ENCODE measurements at places on chromosomes 7 and 10.

- DNase-seq: no peak
Measured at GRCh38 chr10:30412901-30413300, 21.1 kb upstream of the MAP3K8 start.

GRCh38 chr10:93875032-93875358 lies 18.8 kb upstream of the SLC35G1 start:
- DNase-seq: no peak

DNA sequence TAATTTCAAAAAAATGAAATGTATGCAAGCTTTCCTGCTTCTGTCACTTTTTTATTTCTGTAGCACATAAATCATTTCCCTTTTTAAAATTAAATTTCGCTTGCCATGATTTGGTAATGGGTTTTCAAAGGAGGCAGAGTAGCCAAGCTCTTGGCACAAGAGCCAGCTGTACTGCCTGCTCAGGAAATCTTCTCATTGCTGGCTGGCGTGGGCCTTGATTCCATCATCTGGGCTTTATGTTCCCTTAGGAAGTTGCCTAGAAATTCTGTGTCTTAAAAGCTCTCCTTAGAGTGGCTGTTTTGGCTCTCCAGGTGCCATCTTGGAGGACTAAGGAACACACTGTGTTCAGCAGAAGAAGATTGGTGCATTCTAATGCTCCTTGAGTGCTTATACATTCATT lies 107.4 kb downstream of the ARID5B start:
- no peak for DNase-seq

DNA sequence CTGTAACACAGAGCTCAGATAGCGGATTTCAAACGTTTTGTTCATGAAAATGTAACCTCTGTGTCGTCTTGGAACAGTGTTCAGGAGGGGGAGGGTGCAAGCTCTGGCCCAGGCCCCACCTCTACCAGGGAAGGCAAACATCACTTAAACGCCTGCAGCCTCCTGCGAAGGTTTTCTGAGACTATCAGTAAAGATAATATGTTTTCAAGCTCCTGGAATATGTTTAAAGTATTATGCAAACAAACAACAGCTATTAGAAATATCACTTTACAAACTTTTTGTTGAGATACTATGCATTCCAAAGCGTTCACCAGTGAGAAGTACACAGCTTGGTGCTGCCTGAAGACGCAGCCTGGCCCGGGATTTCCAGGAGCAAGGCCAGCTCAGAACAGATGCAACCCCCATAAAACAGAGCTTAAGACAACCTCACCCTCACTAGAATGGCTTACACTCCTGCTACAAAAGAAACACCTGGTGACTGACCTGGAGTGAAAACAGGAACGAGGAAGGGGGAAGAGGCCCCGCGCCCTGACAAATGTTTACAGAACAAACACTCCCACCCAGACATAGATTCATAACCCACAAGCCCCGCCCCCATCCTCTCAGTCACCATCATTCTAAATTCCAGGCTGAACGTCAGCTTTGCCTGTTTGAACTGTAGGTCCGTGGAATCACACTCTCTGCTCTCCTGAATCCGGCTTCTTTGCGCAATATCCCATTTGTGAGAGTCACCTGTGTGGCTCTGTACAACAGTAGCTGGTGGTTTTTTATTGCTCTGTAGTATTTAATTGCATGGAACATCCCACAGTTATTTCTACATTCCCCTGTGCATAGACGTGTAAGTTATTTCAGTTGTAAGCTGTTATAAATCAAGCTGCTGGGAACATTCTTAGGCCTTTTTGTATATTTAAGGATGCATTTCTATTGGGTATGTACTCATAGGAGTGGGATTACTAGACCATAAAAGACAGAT lies 155.0 kb downstream of the PTPRN2 start:
- DNase-seq: peak; percentile 96

DNA sequence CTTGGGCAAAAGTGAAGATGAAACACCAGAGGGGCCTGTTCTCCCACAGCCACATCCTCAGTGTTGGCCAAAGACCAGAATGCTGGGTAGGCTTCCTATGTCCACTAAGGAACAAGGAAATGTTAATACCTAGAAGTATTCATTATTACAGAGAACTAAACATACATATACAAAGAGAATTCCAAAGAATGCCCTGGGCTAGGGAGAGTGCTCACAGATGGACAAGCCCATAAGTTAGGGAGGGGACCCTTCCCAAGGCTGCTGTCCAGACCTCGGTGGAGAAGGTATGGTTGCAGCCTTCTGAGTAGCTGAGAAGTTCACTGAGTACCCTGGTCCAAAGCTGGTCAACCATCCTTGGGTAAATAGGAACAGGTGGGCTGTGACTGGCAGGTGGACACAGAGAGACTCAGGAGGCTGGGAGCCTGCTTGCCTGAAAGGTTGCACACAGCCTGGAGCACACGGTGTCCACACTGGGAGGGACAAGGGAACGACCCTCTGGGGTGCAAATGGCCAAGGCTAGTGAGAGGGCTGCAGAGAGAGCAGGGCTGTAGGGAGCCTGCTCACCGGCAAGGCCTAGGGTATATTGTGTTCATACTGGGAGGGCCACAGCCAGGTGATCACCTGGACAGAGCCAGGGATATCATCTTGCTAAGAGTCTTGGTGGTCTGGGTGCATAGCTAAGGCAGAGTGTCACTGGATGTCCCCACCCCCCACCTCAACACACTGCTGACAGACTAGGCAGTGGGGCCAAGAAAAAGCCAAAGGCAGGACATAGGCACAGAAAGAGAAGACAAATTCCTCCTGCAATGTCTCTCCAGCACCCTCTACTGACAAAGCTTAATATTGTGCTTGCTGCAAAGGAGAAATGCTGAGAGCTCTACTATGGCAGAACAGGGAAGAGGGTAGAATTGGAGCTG lies 40.3 kb downstream of the CPVL start:
- DNase-seq: peak; percentile 79

GRCh38 chr10:58239561-58240169 lies 28.0 kb downstream of the IPMK start:
- DNase-seq: no peak

- DNase-seq: no peak
Measured at GRCh38 chr10:118841881-118842605, 87.3 kb upstream of the CACUL1 start.

DNA sequence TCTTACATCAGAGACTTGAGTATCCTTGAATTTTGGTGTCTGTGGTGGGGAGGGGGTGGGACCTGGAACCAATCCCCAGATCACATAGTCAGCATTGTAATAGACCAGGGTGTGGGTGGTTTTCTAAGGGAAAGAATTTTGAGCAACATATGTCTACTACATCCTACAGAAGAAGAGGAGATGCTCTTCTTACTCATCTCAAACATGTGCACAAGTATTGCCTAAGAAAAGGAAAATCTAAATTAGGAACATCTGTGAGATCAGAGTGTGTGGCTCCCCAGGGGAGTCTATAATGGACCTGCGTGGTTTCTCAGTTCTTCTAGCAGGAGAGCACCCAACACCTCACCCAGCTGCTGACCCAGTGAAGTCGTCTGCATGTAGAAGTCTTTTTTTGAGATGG lies 148.8 kb downstream of the CCDC3 start:
- DNase-seq: no peak

DNA sequence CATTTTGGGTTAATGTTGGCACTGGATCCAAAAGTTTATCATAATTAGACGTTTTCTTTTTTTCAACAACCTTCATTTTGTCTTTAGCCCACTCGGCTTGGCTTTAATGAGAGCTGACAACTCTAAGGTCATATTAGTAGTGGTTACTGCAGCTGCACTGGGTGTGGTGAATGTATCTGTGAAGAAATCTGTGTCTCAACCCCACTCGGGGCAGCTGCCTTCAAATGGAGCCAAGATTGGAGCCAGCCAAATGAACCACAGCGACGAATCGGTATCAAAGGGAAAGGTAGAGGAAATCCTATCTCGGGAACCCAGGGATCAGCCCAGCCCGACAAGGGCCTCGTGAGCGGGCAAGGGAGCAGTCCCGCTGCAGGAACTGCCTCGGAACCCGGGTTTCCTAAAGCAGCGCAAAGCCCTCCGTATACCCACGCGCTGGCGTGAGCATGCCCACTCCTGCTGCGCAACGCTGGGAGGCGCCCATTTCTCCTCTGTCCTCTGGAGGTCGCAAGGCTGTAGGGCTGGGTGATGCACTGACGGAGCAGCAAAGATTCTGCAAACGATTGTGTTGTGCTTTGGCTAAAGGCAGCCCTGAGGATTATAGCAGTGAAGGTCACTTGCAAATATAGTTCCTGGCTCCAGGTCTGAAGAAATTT lies 98.7 kb upstream of the MBL2 start:
- no peak for DNase-seq

DNA sequence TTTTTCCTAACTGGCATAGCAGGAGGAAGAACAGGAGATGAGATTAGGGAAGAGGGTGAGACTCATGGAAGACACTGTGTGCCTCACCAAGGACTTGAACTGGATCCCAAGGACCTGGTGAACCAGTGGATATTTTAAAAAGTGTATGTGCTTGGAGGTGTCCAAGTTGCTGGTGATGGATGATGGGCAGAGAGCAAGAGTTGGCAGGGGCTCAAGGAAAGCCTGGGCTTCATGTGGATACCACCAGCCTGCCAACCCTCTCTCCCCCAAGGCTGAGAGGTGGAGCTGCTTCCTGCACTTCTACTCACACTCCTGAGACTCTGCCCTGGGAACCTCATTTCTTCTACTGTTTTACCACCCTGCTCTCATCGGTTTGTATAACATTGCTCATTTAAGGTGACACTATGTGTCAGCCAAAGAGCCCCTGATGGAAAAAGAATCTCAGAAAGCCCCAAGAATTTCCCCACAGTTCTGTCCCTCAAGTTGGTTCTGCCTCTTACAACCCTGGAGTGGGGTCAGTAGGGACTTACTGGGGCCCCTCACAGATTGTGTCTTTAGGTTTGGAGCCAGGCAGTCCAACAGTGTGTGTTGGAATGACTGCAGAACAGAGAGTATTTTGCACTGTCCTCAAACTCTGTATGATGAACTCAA lies 56.2 kb upstream of the PDCD4 start:
- DNase-seq: no peak

GRCh38 chr10:3720228-3721019 lies 64.6 kb downstream of the KLF6 start:
- DNase-seq: no peak

GRCh38 chr10:62133618-62134017 lies 135.0 kb downstream of the RTKN2 start:
- no peak for DNase-seq

DNA sequence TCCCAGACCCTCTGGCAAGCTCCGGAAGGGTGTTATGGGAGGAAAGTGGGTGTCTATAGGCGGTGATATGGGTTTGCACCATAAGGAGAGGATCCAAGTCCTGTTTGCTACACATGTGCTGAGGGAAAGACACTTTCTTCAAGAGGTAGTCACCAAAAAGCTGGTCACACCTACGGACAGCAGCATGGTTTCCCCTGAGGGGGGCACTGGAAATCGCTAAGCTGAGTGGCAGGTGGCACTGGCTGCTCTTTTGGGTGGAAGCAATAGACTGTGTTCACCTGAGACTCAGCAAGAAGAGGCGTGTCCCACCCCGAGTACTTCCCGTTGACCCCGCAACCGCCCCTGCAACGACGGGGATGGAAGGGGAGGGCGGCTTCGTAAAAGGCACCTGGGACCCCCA lies 1.8 kb upstream of the FOXI2 start:
- no peak for DNase-seq

DNA sequence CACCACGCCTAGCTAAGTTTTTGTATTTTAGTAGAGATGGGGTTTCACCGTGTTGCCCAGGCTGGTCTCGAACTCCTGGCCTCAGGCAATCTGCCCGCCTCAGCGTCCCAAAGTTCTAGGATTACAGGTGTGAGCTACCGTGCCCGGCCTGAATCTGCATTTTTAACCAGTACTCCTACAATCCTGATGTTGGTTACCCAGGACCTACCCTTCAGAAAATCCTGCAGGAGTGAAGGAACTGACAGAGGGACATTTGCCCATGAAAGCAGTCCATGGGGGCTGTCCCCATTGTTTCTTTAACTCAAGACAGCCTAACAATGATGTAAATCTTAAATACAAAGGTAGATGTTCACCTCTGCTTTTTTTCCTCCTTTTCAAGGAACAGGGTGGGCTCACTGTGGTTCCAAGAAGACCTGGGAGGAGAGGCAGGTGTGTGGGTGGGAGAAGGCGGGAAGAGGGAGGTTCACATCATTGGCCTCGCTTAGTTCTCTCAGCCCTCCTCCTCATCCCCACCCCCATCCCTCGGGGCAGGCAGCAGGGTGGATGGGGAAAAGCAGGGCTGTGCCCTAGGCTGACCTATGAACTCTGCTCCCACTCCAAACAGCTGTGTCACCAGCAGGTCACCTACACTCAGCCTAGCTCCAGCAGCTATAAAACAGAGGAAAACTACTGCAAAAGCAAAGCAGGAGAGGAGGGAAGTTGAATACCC lies 13.5 kb downstream of the LRRC20 start:
- no peak for DNase-seq

DNA sequence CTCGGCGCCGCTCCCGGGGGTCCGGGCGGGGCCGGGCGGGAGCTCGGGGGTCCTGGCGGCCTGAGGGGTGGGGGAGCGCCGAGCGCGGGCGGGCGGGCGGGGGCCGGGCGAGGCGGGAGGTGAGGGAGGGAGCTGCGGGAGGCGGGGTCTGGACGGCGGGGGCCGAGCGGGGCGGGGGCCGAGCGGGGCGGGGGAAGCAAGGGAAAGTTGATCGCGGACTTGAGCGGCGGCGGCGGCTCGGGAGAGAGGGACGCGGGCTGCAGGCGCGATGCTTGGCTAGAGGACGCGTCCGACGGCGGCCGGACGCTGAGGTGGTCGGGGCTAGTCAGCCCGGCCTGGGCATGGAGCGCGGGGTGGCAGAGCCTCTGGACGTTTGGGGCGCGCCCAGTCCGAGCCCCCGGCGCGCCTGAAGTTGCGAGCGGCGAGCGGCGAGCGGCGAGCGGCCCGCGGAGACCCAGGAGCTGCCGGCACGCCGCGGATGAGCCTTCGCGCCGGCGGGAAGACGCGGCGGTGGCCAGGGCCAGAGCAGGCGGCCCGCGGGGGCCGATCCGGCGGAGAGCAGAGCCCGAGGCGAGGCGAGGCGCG lies at the start of gene CDH23:
CDH23 (plus strand) TSS at position 210 of the 585 bp plus-strand sequence. CDS start 42,912 bp downstream, outside the sequence.
- peak; percentile 35 for DNase-seq

- DNase-seq: no peak
Measured at GRCh38 chr10:71031603-71032002, 143.2 kb upstream of the PCBD1 start.

- no peak for DNase-seq
Measured at GRCh38 chr7:6290319-6290741, 17.9 kb upstream of the CYTH3 start.

- no peak for DNase-seq
Measured at GRCh38 chr7:98821348-98821747, 48.5 kb downstream of the TMEM130 start.

GRCh38 chr10:33325929-33326328 lies 8.5 kb downstream of the NRP1 start:
- no peak for DNase-seq

GRCh38 chr10:68364101-68364886 lies 31.6 kb upstream of the PBLD start:
- DNase-seq: no peak

DNA sequence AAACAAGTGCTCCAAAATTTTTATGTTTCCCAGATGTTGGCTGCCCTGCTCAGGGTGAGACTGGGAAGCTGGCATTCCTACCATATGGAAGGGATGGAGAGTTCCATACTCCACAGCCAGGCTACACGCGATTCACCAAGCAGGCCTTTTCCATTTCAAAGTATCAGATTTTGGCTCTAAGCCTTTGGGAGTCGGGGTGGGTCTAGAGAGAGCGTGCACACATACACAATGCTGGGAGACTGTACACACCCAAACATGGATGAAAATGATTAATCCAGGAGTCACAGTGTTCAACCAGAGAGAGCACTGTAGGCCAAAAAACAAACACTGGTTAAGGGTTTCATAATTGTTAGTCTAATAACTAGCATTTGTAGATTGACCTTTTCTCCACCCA lies 295.0 kb downstream of the BICC1 start:
- DNase-seq: no peak

All from NCI-H1092 treated with DMSO at 0.1 percent for 48 hours (cell line).